ENCODE measurements at places on chromosomes 6 and 20.

GRCh38 chr6:85421972-85422371 is 27.9 kb upstream of the NT5E start:
- DNase-seq: no peak

DNA sequence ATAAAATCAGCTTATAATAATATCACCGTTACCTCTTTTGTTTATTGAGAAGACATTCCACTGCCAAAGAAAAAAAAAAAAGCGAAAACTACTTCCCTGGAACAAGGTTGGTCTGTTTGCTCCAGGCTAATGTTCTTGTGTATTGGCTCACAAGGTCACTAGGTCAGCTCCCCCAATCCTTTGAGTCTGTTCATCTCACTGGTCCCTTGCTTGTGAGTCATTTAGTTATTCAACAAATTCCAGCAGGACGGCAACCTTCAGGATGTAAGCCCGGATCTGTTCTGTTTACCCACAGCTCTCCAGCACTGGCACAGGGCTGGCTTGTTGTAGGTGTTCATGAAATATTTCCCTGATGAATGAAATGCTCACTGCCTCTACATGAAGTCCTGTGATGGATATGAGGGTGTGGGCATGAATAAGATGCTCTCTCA is 3.3 kb downstream of the ARHGAP40 start:
- DNase-seq: no peak

DNA sequence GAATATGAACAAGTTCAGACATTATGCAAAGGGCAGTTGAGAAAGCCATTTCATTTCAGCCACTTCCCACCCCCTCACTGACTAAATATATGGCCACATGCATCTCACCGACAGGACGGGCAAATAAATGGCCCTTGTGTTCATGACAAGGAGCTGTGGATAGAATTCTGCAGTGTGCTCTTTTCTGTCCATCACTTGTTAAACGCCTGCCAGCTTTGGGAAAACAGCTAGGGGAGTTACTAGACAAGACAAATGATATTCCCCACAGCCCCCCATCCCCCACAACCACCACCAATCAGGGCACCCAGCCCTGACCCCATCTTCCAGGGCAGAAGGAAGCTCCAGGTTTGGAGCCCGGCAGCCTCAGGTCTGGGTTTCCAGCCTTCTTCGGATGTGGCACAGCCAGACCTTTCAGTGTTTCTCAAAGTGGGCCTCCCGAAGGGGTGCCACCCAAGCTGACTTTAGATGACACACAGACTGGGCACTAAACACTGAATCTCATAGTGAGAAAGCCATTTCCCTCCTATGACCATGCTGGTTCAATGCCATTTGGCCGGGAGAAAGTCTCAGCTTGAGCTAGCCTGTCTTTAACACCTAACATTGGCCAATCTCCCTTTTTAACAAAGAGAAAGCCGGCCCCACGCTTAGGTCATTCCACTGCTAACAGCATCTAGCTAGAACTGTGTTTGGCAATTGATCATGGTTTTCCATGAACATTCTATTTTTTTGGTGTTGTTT is 4.0 kb upstream of the RIPOR3 start:
- no peak for DNase-seq

DNA sequence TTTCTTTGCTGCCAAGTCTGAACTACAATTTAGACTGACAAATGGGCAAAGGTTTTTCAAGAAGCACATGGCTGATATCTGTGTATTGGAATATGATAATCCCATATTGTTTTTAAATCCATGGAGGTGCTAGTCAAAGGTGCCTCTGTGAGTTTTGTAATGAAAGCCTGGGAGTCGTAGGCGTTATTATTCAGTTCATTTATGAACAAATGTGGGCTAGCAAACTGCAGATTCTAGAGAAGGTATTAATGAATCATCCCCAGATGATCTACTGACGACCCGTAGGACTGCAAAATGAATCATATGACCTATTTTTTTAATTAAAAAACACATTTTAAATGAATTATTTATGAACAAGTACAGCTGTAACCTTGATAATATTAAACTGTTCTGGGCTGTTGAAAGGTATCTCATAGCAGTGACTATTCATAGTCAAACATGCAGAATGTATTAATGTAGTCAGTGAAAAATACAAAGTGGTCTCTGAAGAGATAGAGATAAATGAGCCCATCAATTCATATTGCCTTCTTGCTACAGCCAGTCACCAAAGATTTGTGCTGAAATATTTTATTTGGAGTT is 1317.8 kb upstream of the MAP3K7 start:
- DNase-seq: no peak

- DNase-seq: no peak
These were observed 389.5 kb upstream of the CDH4 start for GRCh38 chr20:60862601-60863000.

DNA sequence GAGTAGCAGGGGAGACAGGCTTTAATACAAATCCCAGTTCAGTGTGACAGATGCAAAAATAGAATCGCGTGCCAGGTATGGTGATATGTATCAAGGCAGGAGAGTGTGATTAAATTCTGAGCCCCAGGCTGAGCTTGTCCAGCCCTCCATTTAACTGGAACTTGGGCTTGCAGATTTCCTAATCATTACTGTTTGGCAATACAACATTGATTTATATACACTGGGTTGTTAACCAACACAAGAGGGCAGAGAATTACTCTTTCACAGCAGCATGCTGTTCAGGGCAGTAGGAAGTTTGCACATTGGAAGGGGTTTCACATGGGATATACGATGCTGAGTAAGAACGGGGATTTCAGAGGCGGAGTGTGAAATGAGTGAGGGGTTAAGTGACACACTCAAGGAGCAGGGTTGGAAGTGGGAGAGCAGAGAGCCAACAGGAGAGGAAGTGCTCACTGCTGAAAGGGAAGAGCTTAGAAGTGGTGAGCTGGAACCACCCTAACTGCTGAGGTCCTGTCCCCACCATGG is 70.8 kb upstream of the ATXN1 start:
- DNase-seq: no peak

DNA sequence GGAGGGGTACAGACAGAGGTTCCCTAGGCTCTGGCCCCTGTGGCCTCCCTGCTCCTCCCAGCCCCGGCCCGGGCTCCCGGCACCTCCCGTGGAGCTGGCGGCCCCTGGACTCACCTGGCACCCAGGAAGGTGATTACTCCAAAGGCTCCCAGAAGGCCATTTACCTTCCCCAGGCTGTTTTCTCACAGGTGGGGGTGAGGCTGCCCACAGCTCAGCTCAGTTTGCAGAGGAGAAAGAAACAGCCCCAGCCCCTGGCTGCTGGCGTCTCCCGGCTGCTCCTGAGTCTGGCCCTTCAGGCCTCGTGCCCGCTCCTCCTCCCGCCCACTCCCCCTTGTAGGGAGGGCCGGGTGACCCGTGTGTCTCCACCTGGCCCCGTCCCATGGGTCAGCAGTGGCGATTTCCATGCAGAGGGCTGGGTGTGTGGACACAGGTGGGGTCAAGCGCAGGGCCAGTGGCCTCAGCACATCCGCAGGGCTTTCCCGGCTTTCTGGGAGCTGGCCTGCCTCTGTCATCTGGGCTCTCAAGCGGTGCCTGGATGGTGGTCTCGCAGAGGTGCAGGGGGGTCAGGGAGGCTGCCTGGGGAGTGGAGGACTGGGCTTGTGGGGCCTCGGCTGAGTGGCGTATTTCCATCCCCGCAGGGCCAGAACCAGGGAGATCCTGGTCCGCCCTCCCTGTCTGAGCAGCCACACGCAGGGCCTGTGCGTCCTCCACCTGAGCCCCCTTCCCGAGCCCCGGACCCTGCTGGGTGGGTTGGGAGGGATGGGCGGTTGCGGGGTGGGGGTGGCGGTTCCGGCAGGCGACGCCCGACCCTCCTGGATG is 20.2 kb upstream of the GATA5 start:
- DNase-seq: no peak
